Thoracic aorta (tissue), 2 donors: ENCODE measurements at places on chromosomes 6 and 20. TPM values are rescaled to one million over a fixed set of nuclear protein-coding genes. Genes with fewer than 3 reads are reported as not detected.

DNA sequence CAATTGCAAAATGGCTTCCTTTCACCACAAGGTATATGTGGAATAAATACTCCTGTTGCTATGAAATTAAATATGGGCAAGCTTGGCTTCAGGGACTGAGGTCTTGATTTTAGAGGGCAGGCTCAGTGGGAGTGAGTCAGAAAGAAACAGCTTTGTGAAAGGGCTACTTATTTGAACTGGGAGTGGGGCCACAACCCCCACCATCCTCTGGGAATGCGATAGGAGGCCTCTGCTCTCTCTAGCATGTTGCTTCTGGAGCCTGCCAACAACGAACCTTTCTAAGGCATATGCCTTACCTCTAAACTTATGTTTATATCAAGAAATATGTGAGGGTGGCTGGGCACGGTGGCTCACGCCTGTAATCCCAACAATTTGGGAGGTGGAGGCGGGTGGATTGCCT, 149.7 kb downstream of the LRRC1 start:
- DNase-seq, result no peak

DNA sequence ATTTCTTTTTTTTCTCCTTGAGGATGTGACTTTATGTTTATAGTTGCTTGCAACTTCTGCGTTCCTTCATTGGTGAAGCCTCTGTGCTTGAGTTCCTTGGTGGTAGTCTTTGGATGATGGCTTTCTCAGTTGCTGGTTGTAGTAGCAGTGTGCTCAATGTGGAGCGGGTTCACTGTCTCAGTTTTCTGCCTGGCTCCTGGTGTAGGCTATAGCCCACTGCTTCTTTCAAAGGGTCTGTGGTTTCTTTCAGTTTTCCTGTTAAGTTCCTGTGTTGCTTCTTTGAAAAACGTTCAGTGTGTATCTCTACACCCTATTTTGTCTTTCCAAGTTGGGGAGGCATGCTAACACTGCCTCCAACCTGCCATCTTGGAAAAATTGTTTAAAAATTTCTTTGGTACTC, 33.9 kb upstream of the ZBTB24 start:
- DNase-seq, result no peak

DNA sequence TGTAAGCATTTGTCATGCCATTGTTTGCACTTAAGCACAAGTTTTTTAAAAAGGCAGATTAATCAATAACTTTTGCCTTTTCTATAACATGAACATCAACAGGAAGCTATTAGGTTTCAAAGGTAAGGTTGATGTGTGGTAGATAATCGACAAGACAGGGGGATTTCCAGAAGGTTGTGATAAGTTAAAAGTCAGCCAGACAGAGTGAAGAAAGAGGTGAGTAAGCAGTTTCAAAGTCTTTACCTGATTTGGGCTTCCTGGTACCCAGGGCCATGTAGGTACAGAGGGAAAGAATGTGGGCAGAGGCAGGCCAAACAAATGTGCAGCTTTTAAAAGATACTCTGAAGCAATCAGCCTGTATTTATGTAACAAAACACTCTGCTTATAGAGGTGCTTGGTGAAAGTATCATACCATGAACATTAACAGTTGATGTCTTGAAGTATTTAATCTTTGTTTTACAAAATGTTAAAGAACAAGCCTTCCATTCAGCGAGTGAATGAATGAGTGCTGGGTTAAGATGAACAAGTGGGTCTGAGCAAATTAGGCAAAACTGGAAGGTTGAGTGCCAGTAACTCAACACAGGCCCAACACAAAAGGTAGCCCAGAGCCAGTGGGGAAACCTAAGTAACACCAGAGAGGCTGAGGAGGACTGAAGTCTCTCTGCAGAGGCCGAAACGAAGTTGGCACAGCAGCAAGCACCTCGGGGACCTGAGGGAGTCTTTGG, 60.2 kb downstream of the LRRC1 start:
- no peak for DNase-seq

Gene BPIFA1
- not detected for total RNA-seq

- no peak for DNase-seq
Observed at GRCh38 chr6:93943661-93944060, 524.3 kb upstream of the EPHA7 start.

Gene PPP1R16B
- 8.9 TPM for total RNA-seq

DNA sequence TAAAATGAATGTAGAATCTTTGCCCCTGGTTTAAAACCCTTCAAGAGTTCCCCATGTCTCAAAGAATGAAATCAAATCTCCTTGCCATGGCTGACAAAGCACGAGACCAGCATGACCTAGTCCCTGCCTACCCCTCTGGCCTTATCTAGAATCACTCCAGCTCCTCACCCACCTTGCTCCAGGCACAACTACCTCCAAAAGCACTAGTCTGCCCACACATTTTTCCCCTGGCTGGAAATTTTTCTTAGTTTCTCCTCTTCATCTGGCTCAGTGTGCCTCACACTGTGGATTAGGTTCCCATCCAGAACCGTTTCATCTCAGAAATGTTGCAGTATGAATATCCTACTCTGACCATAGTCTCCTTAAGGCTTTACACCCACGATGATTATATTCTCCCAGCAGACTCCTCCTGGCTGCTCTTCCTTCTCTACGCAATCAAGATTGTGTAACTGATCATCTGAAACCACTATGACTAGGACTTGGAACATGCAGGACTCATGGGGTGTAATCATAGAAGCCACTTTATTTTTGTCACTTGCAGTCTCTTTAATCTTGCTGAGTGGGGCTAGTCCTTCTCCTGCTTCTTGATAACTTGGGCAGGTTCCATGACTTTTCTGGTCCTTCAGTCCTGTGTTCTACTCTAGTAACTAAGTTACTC, 7.8 kb upstream of the MRS2 start:
- DNase-seq, result no peak

Gene SNAP25
- total RNA-seq, result 4.7 TPM

- DNase-seq, result no peak
Observed at GRCh38 chr6:87671555-87672029, 30.4 kb downstream of the AKIRIN2 start.

Gene KCNK16
- total RNA-seq, result not detected

Gene ADGRB3
- total RNA-seq, result 2.4 TPM

DNA sequence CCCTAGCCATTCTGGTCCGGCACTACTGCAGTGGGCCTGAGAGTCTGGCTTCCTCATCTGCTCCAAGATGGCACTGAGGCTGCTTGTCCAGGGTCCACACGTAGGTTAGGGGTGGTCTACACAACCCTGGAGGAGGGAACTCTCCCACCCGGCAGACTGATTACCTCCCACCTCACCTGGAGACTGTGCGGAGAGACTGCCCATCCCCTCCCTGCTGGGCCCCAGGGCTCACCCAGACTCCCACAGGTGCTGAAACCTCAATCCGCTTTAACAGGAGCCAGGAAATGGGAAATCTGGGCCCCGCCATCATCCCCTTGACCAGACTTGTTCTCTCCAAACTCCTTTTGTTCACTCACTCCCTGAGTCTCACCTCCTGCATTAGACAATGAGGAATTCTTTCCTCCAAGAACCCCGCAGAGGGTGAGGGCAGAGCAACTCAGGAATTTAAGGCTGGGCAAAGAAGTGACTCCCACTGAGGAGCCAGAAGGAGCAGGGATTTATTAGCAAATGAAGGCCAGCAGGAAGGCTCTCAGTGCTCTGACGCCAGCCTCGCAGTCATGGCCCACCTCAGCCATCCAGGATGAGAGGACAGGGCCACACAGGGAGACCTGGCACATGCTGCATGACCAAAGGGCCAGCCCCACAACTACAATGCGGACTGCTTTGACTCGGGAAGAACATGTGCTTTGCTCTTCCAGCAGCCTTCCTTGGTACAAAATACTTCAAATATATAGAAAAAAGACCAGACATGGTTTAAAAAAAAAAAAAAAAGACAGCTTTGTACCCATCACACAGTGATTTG, 53.0 kb downstream of the CDK5RAP1 start:
- DNase-seq, result no peak

Gene CST5
- total RNA-seq, result not detected

DNA sequence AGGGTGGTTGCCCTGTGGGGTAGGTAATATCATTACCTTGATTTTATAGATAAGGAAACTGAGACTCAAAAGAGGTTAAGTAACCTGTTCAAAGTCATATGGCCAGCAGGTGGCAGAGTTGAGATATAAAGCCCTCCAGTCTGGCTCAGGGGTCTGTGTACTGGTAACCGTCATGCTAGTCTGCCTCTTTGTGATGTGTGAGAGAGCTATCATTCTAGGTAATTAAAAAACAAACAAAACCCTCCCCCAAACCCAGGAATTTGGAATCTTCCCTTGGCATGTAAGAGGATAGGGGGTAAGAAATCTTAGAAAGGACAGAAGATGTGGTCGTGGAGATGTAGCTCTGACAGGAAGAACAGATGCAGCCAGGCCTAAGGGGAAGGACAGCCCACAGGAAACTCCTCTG, 206.0 kb downstream of the CDC5L start:
- no peak for DNase-seq

Gene CYP24A1
- total RNA-seq, result not detected

GRCh38 chr6:4935975-4936680, 67.7 kb downstream of the RPP40 start:
- no peak for DNase-seq

Gene PMEPA1
- 104 TPM for total RNA-seq

DNA sequence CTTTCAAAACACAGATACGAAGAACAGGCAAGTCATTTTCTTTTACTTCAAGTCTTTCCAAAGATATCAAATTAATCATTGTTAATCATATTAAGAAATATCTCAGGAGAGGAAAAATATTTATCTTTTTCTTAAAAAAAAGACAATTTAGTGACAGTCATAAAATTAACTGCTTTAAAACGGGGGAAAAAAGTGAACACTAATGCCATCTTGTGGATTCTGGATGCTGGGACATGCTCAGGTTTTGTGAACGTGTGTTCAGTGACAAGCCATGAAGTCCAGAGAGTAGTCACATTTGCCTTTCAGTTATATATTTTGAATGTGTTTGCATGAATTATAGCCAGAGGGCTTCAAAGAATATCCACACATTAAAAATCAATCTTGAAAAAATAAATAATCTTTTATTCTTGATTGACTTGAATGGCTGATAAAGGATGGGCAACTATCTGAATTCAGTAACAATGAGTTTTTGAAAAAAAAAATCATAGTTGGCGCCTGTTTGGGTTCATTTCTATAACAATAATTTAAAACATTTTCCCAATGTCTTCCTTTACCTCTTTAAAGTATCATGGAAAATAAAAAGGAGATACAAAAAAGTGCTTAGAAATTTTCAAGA, 74.7 kb upstream of the NOX3 start:
- no peak for DNase-seq

DNA sequence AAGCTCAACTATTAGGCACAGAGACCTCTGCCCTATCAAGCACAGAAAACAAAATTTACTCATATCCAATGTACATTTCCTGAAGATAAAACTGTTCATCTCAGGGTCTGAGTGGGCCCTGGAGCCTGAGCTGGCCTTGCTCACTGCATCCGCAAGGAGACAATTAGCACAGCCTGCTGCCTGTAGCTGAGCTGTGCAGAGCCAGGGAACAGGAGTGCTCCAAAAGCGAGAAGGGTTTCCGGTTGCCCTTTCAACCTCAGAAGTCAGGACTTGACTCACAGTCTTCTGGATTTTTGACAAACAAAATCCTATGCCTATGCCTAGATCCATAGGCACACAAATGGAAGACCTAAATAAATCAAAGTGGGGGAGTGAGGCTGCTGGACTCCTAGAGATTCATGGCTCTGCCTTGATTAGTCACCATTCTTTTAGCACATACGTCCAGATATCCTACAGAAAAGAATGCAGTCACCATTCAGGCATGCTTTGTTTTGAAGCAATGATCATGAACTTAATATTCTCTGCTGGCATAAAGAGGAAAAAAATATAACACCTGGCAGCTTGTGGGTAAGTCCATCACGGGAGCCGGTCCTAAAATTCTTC, 73.5 kb downstream of the BFSP1 start:
- DNase-seq, result no peak

GRCh38 chr20:17613328-17614175, 43.7 kb downstream of the DSTN start:
- no peak for DNase-seq

DNA sequence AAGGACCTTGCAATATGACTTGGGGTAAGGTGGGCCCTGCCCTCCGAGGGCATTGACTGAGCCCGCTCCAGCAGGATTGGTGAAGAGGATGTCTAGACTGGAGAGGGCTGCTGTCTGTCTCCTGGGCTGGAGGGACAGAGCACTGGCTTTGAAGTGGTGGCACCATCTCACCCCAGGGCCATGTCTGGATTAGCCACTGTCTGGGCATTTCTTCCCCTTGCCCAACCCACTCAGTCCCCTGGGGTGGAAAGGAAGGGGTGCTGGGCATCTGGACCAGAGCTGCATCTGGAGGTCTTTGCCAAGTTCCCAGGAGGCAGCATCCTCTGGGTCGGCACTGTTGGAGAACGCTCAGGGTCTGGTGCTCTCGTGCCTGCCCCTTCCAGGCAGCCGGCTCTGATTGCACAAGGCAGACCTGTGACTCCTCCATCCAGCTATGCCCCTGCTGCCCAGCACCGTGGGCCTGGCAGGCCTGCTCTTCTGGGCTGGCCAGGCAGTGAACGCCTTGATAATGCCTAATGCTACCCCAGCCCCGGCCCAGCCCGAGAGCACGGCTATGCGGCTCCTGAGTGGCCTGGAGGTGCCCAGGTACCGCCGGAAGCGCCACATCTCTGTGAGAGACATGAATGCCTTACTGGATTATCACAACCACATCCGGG, at the start of gene R3HDML:
TSS of gene R3HDML (plus strand) at position 319 of the 656 bp plus-strand sequence. CDS start at position 434, 115 bp downstream.
- no peak for DNase-seq

- DNase-seq, result no peak
Observed at GRCh38 chr20:52003415-52003814, 188.2 kb downstream of the ZFP64 start.

- no peak for DNase-seq
Observed at GRCh38 chr20:49483018-49483695, 689 bp upstream of the KCNB1 start.

GRCh38 chr6:63615590-63615989, 20.0 kb upstream of the PHF3 start:
- DNase-seq, result no peak

DNA sequence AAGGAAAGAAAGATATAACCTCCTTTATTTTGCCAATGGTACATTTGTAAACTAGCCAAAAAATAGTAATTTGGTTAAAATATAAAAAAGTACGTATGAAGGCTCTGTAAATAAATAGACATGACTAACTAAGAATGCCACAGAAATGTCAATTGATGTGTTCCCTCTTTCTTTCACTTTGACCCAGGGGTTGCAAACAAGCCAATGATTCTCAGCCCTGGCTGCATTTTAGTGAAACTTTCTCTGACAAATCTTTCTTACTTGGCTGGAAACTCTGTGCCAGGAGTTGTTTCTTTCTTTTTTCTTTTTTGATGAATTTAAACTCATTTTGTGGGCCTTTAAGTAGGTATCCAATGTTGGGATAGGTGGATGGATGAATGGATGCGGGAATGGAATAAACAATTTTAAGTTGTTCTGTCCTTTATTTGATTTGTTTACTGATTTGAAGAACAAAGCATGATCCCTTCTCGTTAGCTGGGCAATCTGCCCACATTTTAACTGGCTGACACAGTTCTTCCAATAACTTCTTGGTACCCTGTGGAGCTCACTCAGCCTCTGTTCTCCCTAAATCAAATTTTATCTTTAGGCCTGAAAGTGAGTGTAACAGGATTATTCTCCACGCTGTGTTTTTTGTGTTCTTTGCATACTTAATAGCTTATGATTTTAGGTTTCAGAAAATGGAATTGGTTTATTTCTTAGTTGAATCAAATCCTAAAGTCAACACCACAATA, 58.6 kb upstream of the GCLC start:
- DNase-seq, result no peak
